Activated CD4-positive, alpha-beta T cell treated with anti-CD3 and anti-CD28 coated beads, Interleukin-2, amount 50 U/mL, for 24 hours (primary cell): ENCODE measurements at places on chromosomes 3 and 15.

DNA sequence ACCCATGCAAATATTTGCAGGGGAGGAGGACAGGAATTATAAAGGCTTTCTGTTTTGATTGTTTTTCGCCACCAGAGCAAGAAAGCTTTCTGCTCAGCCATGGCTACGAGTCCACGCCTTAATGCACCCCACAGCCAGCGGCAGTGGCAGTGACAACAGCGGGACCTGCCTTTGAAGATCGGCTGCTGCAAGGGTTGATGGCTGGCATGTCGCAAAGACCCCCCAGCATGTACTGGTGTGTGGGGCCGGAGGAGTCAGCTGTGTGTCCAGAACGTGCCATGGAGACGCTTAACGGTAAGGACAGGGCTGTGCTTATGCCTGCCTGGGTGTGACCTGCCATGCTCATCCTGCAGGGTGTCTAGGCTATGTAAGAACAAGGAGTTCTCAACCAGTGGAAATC is 5.3 kb downstream of the LRRK1 start:
- no peak for DNase-seq

DNA sequence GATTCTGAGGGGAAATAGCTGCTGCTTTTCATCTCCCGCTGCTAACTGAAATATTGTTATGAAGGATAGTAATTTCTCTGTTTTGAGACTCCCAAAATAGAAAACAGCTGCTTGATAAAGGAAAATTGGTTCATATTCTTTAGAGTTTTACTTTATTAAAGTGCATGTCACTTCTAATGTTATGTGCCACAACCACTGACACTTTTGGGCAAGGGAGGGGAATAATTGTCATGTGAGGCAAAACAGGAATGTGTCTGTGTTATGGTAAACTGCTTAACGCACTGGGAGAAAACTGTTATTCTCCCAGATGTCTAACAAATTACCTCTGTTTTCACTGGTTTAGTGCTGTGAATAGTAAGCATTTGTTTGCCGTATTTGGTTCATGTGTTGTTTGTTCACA is 201.6 kb downstream of the PDZRN3 start:
- no peak for DNase-seq

DNA sequence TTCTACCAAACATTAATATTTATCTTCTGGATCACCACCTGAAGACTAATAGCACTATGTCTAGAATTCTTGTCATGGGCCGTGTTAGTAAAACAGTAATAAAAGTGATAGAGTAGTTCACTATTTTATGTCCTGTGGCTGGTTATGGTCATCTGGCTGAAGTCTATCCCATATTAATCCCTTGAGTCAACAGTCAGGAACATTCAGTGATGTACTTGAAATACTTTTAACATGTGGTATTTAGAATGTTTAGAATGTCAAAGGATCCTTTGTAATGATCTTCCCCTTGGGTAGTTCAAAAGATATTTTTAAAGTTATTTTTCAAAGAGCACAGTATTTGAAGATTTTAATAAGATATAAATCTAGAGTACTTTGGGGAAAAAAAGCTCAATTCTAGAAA is 117.0 kb downstream of the MBNL1 start:
- no peak for DNase-seq

GRCh38 chr3:20573175-20573574 is 387.2 kb upstream of the SGO1 start:
- DNase-seq, result no peak

DNA sequence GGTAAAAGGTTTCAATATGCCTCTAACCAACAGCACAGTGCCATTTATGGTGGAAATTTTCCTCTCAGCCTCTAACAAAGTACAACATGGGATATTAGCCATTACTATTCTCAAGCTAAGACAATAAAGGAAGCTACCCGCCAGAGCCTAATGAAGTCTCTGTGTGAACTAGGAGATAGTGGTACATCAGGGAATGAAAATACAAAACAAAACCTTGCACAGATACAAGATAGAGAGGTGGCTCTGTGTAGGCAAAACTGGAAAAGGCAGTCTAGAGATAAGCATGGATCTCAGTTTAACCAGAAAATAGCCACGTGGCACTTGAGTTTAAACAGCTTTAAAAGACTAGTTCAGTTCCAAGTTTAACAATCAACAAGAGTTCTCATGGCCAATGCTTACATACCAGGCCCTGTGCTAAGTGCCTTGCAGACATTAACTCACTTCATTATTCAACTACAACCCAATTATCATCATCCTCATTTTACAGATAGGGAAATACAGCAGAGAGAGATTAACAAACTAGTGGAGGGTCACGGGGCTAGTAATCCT is 279.3 kb downstream of the IGSF11 start:
- DNase-seq, result no peak

DNA sequence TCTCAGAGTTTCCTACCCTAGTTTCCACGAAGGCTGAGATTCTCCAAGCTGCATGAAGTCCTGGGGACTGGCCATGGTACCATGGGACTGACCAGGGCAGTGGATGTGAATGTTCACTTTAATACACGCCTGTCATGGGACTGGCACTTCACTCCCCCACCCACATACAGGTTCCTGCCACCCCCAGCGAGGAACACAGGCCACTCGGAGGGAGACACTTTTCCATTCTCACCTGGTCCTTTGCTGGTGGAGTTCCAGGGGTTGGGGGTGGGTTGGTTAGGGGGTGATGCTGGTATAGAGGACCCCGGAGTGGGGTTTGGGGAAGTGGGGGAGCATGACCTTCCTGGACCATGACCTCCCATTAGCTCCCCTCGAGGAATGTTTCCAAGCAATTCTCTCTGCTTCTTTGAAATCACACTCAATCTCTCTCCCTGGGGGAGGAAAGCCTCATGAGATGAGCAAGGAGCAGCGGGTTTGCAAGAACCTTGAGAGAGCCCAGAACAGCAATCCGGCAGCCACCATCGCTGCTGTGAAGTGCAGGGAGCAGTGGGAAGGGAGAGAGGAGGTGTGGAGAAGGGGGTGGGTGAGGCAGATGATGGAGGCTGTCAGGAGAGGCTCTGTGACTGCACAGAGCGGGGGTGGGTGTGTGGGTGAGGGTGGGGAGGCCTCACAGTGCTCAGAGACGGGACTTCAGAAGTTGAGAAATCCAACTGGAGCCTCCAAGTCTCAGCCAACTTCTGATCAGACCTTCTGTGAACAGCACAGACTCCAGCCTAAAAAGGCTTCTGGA is 69.7 kb downstream of the ADCY5 start:
- no peak for DNase-seq

GRCh38 chr3:148970271-148970670 is 21.1 kb upstream of the GYG1 start:
- no peak for DNase-seq

DNA sequence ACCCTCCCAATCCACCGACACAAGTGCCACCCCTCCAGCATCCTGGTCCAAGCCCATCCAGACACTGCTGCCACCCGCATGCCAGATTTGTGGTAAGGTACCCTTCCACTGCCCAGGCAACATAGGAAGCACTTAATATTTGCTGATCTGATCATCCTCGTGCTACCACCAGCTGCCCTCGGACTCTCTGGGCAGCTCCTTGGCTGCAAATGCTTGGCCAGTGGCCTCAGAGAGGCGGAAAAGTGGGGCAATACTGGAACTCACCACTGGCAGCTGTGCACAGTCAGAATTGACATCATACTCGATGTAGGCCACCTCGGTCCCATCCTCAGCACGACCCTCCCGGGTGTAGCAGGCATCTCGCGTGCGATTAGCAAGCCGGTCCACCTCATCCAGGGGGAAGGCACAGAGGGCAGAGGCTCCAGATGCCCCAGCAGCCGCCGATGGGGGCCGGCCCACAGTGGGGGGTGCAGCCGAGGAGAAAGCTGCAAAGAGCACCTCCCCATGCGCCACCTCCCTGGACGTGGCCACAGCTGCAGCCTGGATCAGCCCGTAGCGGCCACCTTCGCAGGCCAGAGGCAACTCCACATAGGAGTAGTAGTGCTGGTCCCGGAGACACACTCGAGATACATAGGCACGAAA is 6.5 kb downstream of the PLXNB1 start:
- DNase-seq, result no peak

DNA sequence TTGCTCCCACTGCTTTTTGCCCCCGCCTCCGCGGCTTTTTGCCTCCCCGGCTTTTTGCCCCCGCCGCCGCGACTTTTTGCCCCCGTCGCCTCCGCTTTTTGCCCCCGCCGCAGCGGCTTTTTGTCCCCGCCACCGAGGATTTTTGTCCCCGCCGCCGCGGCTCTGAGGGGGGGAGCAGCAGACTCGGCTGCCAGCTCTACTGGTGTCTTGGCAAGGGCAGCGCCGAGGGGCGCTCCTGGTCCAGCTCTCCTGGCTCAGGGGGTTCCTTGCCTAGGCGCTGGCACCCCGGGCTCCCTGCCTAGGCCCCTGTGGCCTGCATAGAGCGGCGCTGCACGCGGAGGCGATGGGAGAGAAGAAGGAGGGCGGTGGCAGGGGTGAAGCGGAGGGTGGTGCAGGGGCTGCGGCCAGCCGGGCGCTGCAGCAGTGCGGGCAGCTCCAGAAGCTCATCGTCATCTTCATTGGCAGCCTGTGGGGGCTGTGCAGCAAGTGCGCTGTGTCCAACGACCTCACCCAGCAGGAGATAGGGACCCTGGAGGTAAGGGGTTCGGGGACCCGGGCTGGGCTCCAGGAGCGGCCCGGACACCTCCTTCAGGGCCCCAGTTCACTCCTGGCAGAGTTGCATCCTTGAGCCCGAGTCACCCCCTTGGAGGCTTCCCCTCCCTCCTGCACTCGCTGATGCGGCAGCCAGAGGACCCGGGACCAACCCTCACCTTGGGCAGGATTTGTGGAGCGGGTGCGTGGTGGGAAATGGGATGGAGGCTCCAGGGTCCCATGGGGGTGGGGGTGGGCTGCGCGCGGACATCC is 642.4 kb downstream of the GOLGA6L6 start:
- DNase-seq, result no peak

GRCh38 chr3:134222835-134223234 is 27.8 kb downstream of the RYK start:
- no peak for DNase-seq

DNA sequence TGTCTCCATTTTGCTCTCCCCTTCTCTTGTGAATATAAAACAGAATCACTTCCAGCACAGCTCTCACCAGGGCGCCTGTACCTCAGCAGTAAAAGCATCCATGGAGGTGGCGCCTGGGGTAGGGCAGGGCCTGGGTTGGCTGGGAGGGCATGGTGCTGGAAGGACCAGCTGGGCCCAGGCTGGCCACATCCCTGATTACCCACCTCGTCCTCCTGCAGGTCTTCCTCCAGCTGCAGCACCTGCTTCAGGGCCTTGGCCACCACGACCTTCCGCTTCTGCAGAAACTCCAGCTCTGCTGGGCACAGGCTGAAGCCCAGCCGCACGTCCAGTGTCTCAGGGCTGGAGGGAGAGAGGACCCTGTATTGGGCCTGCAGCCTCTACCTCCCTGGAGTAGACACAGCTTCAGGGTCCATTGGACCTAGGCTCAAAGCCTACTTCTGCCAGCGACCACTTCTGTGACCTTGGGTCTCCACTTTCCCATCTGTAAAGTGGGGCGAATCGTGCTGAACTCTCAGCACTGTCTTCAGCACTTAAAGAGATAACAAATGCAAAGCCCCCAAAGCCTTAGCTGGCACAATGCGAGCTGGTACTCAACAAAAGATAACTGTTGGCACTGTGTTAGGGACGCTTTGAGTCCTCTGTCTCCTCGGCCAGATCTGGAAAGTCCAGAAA is 23.8 kb downstream of the PLA2G4E start:
- no peak for DNase-seq

DNA sequence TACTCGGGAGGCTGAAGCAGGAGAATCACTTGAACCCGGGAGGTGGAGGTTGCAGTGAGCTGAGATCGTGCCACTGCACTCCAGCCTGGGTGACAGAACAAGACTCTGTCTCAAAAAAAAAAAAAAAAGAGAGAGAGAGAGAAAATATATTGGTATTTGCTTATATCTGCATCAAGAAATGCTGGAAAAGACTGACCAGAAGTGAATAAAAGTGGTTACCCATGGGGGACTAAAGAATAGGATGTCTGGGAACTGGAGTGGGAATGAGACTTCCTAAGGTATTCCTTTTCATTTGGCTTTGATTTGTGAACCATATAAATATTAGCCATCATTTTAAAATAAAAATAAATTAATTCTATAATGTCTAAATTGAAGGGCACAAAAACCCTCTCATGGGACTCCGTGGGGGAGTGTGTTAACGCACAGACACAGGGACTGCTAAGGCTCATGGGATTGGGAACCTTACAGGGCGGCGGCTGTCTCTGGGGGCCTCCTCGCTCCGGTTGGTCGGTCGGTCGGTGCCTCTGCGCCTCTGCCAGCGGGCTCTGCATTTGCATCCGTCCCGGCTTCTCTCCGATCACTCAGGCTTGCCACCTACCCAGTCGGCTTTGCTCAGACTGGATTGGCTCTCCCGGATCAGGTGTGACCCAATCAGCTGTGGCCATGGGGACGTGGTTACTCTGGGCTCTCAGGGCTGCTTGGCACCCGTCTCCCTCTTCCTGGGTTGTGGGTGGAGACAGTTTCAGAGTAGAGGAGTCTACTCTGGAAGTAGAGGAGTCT is 12.7 kb upstream of the TSPAN3 start:
- no peak for DNase-seq

DNA sequence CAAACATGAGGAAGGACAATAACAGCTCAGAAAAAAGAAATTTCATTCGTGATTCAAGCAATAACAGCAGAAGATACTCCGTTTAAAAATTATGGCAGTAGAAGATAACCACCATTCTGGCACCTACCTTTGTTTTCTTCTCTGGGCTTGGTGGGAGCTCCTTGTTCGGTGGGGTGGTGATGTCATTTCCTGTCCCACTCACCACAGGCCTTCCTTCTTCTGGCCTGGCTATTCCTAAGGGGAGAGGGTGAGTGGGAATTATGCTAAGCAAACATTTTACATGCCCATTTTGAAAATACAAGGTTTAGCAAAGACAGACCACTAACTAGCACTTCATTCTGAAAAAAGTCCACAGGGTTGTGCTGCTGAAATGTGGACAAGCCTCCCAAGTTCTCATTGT is 74.4 kb downstream of the DHX30 start:
- DNase-seq, result no peak

DNA sequence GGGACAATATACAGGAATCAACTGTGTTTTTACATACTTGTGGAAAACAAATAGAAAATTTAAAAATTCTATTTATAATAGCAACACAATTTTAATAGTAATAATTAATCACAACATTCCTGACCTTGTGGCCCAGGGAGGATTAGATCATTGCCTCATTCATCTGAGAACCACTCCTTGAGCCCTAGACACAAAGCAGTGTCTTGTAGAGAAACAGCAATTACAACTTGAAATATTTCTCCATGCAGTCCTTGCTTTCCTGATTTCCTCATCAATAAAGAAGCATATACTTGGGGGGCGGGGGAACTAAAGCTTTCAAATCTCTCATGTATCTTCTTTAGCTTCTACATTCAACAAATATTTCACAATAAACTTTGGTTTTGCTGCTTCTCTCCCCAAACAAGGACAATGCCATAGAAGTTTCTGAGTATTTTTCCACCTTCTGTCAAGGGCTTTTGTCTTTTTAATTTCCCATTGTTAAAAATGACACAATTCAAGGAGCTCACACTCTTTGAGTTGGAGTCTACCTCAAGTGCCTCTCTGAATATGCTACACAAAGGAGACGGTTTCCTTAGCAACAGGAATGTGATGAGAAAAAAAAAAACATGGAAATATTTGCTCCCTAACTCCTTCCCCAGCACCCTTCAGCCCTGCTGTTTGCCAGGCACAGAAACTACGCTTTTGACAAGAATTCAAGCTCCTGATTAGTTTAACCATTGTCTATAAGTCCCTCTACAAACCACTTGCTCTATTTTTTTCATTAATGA is 118.8 kb downstream of the ARPP21 start:
- no peak for DNase-seq
